CD4-positive, alpha-beta T cell treated with Interleukin-4 for 1 hour (primary cell): ENCODE measurements at places on chromosomes 6 and 20.

- DNase-seq = no peak
Measured at GRCh38 chr6:113642001-113642713, 215.0 kb upstream of the MARCKS start.

- no peak for DNase-seq
Measured at GRCh38 chr6:163707387-163708355, 293.2 kb downstream of the QKI start.

DNA sequence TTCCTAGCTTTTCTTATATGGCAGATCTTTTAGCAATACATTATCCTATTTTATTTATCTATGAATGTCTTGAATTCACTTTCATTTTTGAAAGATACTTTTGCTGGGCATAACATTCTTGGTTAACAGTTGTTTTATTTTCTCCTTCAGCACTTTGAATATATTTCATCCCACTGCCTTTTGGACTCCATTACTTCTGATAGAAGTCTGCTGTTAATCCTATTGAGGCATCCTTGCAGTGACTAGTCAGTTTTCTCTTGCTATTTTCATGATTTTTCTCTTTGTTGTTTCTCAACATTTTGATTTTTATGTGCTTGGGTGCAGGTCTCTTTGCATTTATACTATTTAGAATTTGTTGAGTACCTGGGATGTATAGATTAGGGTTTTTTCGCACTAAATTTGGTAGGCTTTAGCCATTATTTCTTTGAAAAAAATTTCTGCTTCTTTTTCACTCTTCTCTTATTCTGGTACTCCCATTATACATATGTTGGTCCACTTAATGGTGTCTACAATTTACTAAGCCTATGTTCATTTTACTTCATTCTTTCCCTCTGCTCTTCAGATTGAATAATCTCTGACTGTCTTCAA, 53.2 kb downstream of the PHACTR3 start:
- DNase-seq = no peak

DNA sequence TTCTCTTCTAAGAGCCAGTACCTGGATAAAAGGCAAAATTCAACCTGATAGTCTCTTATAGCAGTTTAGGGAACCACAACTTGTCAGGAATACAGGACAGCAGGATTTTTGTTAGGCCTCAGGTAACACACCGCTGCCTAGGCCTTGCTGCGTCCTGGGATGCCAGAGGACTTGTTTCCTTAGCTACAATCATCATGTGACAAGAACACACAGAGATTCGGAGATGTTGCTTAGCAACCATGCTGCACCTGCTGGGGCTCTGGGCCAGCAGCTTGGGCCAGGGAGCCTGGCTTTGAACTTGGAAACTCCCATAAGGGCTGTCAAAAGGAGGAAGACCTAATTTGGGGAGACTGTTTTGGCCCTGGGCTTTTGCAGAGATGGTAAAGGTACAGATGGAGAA, 36.1 kb upstream of the CHD6 start:
- no peak for DNase-seq

DNA sequence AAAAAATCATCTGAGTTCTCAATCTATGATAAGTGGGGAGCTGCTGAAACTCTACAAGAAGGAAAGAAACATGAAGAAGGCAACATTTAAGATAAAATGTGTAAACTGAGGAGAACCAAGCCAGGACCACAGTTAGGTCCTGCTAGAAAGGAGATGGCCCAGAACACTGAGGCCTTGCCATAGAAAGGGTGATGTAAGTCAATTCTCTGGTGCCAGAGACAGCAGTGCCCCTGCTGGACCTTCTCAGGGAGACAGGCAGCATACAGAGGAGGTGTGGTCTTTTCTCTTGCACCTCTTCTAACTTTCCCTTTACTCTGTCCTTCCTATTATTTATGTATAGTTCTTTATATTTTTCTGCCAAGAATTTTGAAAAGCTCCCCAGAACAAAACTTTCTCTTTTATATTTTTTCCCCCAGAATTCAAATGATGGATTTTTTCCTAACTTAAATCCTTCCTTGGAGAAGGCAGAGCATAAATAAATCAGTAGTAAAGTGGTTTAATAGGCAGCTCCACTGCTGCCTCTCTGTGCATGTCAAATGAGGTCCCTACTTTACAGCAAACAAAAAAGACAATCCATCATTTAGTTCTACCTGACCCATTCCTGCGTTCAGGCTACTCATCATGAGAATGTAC, 9.0 kb downstream of the UQCC2 start:
- peak; percentile 53 for DNase-seq

- DNase-seq = no peak
Measured at GRCh38 chr6:119612911-119613381, 263.4 kb upstream of the MAN1A1 start.

DNA sequence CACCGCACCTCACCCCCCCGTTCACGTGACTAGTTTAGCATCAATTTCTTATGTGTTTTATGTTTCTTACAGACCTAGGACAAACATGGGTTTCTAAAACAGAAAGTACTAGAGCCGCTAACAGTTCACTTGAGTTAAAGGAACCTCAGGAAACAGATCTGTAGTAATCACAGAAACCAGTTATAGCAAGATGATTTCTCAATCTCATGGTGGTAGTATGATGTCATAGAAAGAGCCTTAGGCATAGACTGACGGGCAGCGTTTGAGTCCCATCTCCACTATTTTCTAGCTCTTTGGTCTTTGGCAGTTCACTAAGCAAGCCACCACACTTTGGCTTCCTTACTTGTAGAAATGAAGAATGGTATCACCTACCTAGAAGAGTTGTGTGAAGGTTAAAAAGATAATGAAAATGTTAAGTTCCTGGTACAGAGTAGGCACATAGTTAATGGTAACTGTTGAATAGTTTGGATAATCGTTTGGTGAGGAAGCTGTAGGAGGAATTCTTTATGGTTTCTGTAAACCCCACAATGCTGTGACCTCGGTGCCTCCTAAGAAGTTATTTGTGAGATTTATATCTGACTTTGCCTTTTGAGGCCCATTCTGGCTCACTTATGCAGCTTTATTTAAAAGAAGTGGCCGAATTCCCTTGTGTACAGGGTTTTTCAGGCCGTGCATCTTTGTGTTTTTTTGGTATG, 21.3 kb downstream of the CTNNBL1 start:
- DNase-seq = no peak

DNA sequence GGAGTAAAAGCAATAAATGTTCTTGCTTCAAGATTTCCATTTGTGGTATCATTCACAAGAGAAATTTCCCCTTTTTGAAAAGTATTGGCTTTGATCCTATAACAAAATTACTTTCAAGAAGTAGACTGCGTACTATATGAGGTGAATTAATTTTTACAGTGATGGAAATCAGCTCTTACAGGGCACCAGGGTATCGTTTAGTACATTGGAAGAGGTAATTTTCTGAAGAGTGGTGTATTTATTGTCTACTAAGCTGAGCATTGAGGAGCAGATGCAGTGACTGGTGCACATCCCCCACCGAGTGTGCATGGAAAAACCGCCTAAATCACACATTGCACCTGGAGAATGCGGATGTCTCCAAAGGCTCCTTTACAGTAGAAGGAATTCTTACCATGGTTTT, 209.5 kb downstream of the SAMD5 start:
- no peak for DNase-seq

DNA sequence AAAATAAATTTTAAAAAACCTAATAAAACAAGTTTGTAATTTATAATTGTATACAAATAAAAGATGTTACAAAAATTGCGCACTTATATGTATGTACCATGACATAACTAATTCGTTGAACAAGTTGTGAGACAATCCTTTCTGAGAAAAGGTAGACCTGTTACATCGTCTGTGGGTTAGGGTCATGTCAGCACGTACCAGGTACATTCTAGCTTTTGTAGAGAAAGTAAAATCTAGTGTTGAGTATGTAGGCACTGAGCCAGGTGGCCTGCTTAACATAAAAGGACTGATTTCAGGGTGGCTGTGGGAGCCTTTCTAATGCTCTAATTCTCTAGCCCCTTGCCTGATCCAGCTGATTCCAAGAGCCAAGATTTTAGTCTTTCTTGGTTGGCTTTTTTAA, 10.4 kb downstream of the RPL7L1 start:
- no peak for DNase-seq

- no peak for DNase-seq
Measured at GRCh38 chr6:79898076-79898475, 49.3 kb downstream of the ELOVL4 start.

DNA sequence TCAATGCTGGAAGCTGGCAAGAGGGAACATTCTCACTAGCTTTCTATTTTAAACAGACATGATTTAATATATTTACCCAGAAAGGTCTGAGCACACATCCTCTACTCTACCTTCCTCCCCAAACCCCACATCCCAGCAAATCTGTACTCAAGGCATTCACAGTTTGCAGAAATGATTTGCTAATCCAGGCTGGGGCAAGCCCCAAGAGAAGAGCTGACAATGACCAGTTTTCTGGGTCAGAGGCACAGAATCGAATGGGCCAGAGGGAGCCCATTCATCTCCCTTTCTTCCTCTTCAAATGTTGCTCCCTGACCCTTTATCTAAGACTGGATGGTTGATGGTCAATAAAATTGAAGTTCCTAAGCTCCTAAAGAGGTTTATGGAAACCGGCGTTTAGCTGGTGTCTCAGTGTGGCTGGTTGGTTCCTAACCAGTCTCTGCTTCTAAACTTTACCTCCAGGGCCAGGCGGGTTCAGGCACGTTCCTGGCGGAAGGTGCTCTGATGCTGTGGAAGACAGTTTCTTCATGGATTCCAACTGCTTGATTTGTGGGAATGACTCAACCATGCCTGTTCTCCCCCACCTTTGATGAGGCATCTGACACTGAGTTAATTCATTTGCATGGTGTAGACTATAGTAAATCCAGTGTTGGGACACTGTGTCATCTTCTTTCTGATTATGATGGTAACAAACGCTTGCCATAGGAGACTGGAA, 96.4 kb upstream of the IYD start:
- no peak for DNase-seq

- peak; percentile 68 for DNase-seq
Measured at GRCh38 chr6:118283766-118284165, 264.3 kb upstream of the PLN start.

- no peak for DNase-seq
Measured at GRCh38 chr6:129100164-129100563, 217.2 kb downstream of the LAMA2 start.

GRCh38 chr6:148983966-148984365, 237.1 kb downstream of the UST start:
- no peak for DNase-seq

GRCh38 chr6:120671519-120671918, 662.8 kb downstream of the TBC1D32 start:
- DNase-seq = no peak

DNA sequence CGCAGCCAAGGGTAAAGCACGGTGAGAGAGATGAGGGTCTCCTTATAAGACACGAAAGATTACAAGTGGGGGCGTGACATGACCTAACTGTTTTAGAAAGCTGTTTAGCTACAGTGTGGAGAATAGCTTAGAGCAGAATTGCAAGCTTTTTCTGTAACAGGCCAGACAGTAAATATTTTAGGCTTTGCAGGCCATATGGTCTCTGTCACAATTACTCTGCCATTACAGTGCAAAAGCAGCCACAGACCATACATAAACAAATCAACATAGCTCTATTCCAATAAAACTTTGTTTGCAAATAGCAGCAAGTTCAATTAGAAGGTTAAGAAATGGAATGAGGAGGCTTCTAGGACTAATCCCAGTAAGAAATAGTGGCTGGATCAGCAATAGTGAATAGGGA, 16.8 kb downstream of the PGM3 start:
- no peak for DNase-seq

DNA sequence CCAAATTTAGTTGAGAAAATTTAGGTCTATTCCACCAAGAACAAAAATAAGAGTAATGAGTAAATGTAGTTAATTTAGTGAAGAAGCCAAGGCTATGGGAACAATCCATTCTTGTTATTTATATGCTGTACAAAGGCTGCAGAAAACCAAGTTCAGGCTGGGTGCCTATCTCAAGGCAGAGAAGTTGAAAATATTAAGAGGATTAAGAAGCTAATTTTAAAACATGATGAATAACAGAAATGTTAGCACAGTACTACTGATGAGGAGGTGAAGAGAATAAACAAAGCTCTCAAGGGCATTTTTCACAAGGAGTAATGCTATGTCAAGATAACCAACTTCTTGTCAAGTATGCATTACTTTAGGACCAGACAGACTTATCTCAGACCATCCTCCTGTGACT, 68.6 kb downstream of the RCAN2 start:
- DNase-seq = no peak

DNA sequence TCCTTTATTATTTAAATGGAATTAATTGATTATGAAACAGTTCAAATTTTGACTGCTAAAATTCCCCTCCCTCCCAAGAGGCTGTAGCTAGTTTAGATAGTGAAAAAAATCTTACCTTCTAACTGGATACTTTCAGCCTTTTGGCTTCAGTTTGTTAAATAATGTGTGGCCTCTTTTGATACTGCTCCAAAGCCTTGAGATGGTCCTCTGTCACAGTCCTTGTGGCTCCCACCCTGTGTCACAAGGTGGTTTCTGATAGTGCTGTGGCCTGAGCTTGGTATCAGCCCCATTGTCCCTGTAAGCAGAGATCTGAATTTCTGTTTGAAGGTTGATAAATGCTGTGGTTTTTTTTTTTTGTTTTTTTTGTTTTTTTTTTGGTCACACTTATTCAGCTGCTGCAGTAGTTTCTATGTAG, 20.8 kb downstream of the PANK2 start:
- DNase-seq = no peak

- DNase-seq = no peak
Measured at GRCh38 chr6:11969092-11969491, 43.0 kb upstream of the HIVEP1 start.

DNA sequence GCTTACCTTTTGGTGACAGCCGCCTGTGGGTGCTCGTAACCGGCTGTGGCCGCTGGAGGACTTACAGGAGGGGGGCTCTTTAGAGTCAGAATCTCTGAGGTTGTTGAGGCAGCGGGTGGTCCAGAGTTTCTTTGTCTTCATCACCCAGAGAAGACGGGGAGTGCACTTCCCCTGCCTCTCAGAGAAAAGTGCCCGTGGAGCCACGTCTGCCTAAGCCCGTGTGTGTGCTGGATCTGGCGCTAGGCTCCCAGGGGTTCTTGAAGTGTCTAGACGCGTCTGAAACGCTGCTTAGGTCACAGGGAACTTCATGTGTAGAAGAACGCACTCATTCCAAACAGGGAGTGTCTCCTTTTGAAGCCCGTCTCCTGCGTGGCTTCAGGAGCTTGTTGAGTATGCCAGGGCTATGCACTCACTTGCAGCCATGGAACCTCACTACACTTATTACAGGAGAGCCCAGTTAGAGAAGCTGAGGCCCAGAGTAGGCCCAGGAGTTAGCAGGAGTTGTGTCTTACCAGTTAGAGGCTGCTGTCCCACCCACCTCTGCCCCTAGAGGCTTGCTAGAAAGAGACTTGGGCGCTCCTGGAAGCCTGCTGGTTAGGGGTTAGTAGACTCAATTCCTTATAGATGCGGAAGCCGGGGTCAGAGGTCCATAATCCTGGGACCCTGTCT, 1.3 kb downstream of the LSM14B start:
- no peak for DNase-seq

GRCh38 chr6:33217681-33218080, 9.4 kb downstream of the RING1 start:
- DNase-seq = no peak

GRCh38 chr20:63272105-63273058, at the start of gene ARFGAP1:
TSS of gene ARFGAP1 (plus strand) at chr20:63272813. CDS start at chr20:63275581, 2,768 bp downstream.
- DNase-seq = peak; percentile 87

GRCh38 chr20:17681726-17682102, 328 bp downstream of the RRBP1 start:
- no peak for DNase-seq

GRCh38 chr20:49320460-49320859, 42.6 kb upstream of the ZNFX1 start:
- no peak for DNase-seq
